ENCODE measurements at places on chromosomes 12 and 14.

DNA sequence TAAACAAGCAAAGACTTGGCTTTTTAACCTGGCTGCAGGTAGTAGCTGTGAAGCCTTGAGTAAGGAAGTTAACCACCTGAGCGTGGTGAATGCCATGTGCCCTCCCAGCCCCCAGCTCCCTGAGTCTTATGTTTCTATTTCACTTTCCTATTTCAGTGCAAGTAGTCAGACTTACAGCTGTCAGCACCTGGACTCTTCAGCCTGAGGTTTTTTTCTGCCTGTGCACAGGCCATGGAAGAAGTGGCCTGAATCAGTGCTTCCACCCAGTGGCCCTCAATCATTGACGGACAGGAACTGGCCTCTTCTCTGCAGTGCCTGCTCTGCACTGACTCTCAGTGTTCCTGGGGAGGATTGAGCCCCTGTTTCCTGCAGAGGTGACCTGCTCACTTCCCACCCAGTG lies 796.4 kb downstream of the MED13L start:
- DNase-seq: no peak

GRCh38 chr14:23056145-23056955 lies 970 bp downstream of the CDH24 start:
- DNase-seq: peak; percentile 68

- no peak for DNase-seq
Observed at GRCh38 chr12:25384038-25384892, 133.5 kb upstream of the KRAS start.

- DNase-seq: no peak
Observed at GRCh38 chr12:11794751-11795150, 145.3 kb downstream of the ETV6 start.

DNA sequence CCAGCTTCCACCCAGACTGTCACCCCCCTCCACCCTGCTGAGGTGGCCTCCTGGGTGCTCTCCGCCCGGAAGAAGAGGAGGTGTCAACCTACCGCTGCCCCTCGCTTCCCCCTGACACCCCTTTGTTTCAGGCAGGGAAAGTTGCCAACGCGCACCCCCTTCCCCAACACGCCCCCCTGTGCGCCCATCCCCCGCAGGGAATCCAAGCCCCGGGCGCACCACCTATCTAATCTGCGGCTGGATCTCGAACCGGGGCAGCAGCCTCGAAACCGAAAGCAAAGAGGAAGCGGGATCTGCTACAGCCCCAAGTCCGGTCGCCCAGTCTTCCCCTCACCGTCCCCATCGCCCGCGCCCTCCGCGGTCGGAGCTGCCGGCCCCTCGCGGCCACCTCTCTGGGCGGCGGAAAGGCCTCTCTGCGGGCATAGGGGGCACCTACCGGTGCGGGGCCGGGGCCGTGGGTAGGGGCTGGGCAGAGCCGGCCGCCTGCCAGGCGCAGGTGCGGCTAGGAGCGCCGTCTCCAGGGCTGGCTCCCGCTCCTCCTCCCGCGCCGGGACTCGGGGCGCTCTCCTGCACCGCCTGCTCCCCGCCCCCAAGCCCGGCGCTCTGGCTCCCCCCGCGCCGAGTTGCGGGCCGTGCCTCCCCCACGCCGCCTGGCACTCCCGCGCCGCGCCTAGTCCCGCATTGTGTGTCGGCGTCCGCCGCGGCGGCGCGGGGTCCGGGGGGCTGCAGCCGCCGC lies 18.3 kb upstream of the PLEKHH1 start:
- no peak for DNase-seq

DNA sequence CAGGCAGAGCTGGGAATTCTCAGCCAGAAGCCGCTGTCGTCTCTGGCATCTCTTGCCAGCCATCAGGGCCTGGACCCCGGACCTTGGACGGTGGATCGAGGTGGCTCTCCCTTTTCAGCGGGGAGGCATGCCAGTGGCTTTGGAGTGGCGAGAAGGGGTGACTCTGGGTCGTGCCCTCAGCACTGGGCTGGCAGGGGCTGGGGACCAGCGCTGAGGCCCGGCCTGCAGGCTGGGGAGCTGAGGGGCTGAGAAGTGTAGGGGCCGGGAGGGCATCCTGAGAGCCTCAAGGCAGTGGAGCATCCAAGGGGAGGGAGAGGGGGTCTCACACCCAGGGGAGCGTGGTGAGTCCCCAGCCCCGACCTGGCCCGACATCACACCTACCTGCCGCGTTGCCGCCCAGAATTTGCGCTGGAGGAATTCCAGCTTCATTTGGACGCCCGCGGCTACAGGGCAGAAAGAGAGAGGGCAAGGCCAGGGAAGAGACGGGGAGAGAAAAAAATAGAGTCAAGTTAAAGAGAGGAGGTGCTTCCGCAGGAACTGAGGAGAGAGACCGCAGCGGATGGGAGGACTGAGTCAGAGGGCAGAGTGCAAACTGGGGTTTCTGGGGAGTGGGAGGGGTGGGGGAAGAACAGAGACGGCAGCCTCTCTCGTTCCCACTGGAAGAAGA lies 9.0 kb upstream of the LRTM2 start:
- DNase-seq: no peak

DNA sequence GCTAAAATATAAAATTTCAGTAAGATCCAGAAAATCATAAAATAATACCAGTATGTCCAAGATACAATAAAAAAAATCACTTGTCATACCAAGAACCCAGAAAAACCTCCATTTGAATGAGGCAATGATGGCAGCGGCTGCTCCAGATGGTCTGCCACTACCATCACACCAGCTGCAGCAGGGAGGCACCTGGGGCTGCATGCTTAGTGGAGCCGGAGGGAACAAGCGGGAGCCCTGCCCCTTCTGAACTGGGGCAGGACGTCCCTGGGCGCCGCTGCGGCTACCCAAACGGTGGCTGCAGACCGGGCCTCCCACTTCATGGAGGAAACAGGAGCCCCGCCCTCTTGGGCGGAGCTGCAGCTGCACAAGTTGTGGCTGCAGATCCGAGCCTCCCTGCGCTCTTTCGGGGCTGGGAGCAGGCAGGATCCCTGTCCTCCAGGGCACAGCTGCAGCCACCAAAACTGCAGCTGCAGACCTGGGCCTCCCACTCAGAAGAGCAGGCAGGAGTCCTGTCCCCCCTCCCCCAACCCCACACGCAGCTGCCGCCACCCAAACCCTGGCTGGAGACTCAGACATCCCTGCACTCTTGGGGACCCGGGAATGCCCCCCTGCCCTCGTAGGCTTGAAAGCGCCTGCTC lies 36.1 kb upstream of the OR5AU1 start:
- peak; percentile 65 for DNase-seq

- no peak for DNase-seq
Observed at GRCh38 chr12:53147653-53148052, 32.9 kb upstream of the ZNF740 start.

- peak; percentile 54 for DNase-seq
Observed at GRCh38 chr12:4857472-4858291, 52.0 kb upstream of the KCNA1 start.

- no peak for DNase-seq
Observed at GRCh38 chr12:21296751-21297406, 37.8 kb downstream of the SLCO1A2 start.

DNA sequence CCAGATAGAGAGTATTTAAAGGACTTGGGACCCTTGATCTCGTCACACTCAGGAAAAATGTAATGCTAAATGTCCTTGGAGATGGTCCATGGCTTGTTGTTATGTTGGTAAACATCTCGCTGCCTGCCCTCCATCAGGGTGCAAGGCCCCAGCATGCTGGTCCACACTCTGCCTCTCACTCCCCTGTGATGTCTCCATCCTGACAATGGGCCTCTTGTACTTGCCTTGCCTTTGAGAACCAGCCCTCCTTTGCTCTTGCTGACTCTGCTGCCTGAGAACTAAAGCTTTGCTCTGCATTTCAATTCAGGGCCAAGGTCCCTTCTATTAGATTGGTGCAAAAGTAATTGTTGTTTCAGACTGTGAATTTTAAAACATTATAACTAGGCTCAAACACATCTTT lies 131.0 kb upstream of the LMNTD1 start:
- DNase-seq: no peak

- DNase-seq: no peak
Observed at GRCh38 chr12:47777741-47778558, 4.9 kb downstream of the SLC48A1 start.

GRCh38 chr12:132740652-132741051 lies 21.0 kb downstream of the ANKLE2 start:
- DNase-seq: no peak

DNA sequence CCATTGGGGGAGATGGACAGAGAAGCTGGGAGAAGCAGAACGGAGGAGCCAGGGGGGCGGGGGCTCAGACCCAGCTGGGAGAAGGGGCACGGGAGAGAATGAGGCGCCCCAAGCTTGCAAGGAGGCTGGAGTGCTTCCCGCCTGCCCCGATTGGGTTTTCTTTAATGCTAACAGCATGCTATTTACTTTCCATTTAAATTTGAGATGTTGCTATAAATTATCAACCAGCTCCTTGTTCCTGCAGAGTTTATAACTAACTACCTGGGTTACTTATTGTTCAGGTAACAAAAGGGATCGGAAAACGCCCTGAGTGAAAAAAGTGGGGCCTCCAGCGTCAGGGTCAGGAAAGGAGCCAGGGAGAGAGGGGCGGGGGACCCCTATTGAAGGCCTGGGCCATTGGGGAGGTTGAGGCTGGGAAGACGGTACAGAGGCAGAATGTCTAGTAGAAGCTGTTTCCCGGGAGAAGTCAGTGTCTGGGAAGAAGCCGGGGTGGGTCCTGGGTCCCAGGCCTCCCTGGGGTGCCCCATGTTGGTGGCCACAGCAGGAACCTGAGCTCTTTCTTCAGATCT lies 2.5 kb downstream of the HNF1A start:
- no peak for DNase-seq

- DNase-seq: no peak
Observed at GRCh38 chr14:55129428-55130195, 560 bp downstream of the LGALS3 start.
